Naive B cell (primary cell): ENCODE measurements at places on chromosomes 2 and 18.

DNA sequence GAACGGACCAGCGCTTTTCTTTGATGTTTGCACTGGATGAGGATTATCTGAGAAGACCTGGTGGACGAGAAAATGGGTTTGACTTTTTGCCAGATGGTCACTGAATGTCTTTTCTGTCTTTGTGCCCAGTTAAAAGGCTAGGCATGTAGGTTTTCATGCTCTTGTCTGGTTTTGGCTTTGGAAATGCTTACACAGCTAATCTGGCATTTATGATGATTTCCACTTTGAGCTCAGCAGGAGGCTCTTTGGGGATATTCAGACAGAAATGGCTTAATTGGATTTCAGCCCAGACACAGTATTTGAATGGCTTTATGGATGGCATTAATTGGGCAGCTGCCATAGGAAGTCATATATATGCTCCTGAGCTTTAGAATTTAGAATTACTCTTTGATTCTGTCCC is 59.6 kb downstream of the NCK2 start:
- peak overlapping the region; percentile 95 for H3K27ac ChIP-seq
- peaks cover 16% of the 10 kb centered on the region for H3K36me3 ChIP-seq
- peak overlapping the region; percentile 20 for H3K4me3 ChIP-seq
- peaks cover 90% of the 10 kb centered on the region for H3K4me1 ChIP-seq
- no peaks in the 10 kb centered on the region for H3K27me3 ChIP-seq

DNA sequence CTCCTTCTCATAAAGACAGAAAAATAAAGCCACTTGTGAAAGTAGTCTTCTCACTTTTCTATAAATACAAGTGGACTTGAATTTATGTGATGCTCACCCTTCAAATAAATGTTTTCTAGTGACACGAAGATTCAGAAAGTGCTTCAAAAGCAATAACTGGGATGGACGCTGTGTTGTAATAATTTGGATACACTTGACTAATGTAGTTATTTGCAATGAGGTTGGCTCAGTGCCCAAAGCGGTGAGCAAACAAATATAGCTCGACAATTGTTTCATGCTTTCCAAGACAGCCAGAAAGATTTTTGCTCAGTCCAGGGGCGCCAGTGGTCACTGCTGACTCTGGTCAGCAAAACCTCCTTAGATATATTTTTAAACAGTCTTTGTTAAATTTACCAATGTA is 278.6 kb upstream of the KLHL14 start:
- no peaks in the 10 kb centered on the region for H3K36me3 ChIP-seq
- H3K4me3 ChIP-seq = no peak overlapping the region
- no peak overlapping the region for H3K27ac ChIP-seq
- no peaks in the 10 kb centered on the region for H3K4me1 ChIP-seq
- peaks cover 4% of the 10 kb centered on the region for H3K27me3 ChIP-seq

- H3K36me3 ChIP-seq = no peaks in the 10 kb centered on the region
- H3K4me1 ChIP-seq = no peaks in the 10 kb centered on the region
- no peak overlapping the region for H3K4me3 ChIP-seq
- DNase-seq = no peak
Observed at GRCh38 chr2:231583982-231584381, 8.7 kb upstream of the TEX44 start.

DNA sequence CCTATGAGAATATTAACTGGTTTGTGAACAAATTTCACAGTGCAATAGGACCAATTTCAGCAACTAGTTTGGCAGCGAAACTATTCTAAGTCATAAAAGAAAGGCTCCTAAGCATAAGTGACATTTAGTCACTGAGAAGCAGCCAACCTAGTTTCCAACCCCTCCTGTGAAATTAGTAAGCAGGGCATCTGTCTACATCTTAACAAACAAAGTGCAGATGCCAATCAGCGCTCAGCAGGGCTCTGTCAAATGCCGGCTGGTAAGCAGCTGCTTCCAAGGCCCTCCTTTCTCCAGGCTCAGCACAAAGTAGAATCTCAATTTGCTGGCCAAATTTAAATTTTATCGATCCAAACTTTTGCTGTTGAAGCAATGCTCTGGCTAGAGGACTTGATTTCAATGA is 124.7 kb downstream of the ICOS start:
- no peaks in the 10 kb centered on the region for H3K36me3 ChIP-seq
- DNase-seq = no peak
- no peaks in the 10 kb centered on the region for H3K4me1 ChIP-seq
- peaks cover 23% of the 10 kb centered on the region for H3K27me3 ChIP-seq
- H3K27ac ChIP-seq = no peak overlapping the region

DNA sequence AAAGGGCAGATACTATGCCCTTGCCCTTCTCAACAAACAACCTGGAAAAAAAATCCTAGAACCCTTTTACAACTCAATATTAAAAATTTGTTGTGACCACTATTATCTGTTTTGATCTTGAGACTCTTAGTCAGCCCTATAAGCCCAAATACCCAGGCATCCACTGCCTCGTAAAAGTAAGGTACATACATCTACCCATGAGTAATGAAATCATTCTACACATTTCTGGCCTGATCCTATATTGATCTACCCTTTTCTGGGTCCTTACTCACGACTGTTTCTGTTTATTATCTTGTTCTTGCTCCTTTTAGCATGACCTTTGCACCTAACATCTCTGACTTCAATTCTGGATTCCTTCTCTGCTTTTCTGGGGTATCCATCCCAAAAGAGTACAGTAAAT is 56.8 kb downstream of the SCG2 start:
- H3K27ac ChIP-seq = no peak overlapping the region
- H3K4me3 ChIP-seq = no peak overlapping the region
- no peak for DNase-seq
- H3K27me3 ChIP-seq = peaks cover 10% of the 10 kb centered on the region
- no peaks in the 10 kb centered on the region for H3K36me3 ChIP-seq

DNA sequence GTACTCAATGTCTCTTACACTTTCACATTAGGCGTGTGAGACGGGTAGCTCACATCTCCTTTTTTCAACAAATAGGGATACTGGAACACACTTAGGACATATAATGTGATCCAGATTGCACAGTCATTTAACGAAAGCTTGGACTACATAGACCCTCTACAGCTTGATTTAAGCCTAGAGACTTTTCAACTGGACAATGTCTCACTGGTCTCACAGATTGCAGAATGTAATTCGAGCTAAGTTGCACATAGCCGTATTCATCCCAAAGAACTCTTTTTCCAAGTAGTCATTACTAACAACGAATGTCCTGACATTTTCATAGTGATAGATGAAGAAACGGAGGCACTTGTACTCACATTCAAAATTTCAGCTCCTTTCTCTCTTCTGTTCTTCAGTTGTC is 612.1 kb downstream of the ZEB2 start:
- no peak overlapping the region for H3K4me3 ChIP-seq
- DNase-seq = no peak
- H3K27ac ChIP-seq = no peak overlapping the region
- no peaks in the 10 kb centered on the region for H3K36me3 ChIP-seq

- no peak overlapping the region for H3K4me3 ChIP-seq
- peaks cover 15% of the 10 kb centered on the region for H3K36me3 ChIP-seq
- H3K4me1 ChIP-seq = peaks cover 62% of the 10 kb centered on the region
- H3K27me3 ChIP-seq = no peaks in the 10 kb centered on the region
- peak overlapping the region; percentile 81 for H3K27ac ChIP-seq
- DNase-seq = no peak
Observed at GRCh38 chr2:100073110-100073509, 69.3 kb downstream of the AFF3 start.

DNA sequence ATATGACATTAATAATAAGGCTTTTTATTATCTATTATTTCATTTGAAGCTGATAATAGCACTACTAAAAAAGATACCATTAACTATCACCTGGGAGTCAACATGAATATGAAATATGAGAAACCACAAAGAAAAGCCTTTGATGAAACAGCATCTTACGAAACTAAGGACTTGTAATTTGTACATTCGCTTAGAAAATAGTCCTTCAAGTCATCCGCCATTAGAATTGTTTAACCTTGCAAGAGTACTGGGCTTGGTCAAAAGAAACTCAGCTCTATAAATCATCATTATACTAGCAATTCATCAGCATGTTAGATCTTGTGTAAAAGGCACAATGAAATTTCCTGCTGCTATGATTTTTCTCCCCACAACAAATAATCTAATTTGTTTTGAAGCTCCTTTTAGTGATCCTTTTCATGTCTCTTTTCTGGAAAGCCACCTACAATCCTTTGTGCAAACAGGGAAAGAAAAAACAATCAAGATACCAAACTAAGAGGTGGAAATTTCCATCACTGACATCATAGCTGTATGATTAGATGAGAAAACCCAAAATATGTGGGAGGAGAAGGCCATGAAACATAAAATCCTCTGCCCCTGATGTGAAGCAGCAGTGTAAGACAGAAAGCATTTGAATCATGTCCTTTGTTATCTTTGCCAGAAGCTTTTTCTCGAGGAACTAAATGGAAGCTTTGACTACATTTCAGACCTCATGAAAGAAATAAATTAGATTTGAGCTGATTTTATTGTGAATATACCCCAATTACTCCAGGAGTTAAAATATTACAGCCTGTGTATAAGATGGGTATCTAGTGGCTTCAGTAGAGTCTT is 31.2 kb downstream of the SCN9A start:
- H3K4me1 ChIP-seq = peaks cover 4% of the 10 kb centered on the region
- no peak overlapping the region for H3K4me3 ChIP-seq
- no peak for DNase-seq
- H3K27ac ChIP-seq = no peak overlapping the region

- no peaks in the 10 kb centered on the region for H3K27me3 ChIP-seq
- no peaks in the 10 kb centered on the region for H3K4me1 ChIP-seq
Observed at GRCh38 chr2:77161009-77161408, 361.2 kb downstream of the LRRTM4 start.

DNA sequence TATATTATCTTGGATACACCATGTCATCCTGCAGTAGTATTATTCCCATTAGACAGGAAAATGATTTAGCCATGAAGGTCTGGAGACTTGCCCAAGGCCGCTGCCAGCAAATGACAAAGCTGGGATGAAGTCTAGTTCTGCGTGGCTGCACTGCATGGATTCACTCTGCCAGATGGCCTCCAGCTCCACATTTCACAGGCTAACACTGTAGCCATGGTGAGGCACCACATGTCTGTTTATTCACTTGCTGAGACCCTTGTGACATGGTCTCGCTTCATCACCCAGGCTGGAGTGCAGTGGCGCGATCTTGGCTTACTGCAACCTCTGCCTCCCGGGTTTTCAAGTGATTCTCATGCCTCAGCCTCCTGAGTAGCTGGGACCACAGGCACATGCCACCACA is 31.5 kb upstream of the SCG2 start:
- H3K36me3 ChIP-seq = no peaks in the 10 kb centered on the region
- no peaks in the 10 kb centered on the region for H3K4me1 ChIP-seq
- no peak overlapping the region for H3K4me3 ChIP-seq

DNA sequence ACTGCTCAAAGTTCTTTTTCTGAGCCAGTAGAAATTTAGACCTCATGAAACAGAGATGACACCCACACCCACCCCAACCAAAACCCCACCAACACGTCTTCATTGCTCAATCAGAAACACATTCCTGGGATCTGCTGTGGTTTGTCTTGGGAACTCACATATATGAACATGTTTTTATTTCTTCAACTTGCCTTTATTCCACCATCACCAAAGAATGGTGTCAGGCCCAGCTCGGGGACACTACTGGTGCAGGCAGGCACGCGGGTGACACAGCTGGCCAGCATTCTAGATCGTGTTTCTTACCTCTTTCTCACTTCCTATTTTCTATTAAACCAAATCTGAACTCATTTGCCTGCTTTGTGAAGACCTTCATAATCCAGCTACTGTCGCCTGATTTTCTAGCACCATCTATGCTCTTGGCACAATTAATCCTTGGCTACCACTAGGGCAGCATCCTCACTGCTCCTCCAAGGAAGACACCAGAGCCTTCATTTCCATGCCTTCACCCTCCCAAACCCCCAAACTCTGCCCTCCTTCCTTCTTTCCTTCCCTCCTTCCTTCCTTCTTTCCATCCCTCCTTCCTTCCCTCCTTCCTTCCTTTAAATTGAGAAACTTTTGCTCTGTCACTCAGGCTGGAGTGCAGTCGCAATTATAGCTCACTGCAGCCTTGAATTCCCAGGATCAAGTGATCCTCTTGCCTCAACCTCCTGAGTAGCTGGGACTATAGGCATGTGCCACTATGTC is 157.1 kb downstream of the BCL2 start:
- peaks cover 96% of the 10 kb centered on the region for H3K4me1 ChIP-seq
- no peaks in the 10 kb centered on the region for H3K36me3 ChIP-seq
- peak overlapping the region; percentile 99 for H3K27ac ChIP-seq
- H3K4me3 ChIP-seq = peak overlapping the region; percentile 89
- DNase-seq = peak; percentile 80

GRCh38 chr18:70036771-70037347 is 89.2 kb upstream of the CD226 start:
- peaks cover 27% of the 10 kb centered on the region for H3K36me3 ChIP-seq
- H3K27ac ChIP-seq = no peak overlapping the region
- no peaks in the 10 kb centered on the region for H3K27me3 ChIP-seq
- DNase-seq = peak; percentile 10
- H3K4me1 ChIP-seq = peaks cover 20% of the 10 kb centered on the region

GRCh38 chr2:109247340-109247739 is 118.3 kb downstream of the SH3RF3 start:
- DNase-seq = no peak
- H3K36me3 ChIP-seq = no peaks in the 10 kb centered on the region
- H3K27ac ChIP-seq = peak overlapping the region; percentile 49
- H3K4me1 ChIP-seq = peaks cover 46% of the 10 kb centered on the region
- H3K27me3 ChIP-seq = no peaks in the 10 kb centered on the region

DNA sequence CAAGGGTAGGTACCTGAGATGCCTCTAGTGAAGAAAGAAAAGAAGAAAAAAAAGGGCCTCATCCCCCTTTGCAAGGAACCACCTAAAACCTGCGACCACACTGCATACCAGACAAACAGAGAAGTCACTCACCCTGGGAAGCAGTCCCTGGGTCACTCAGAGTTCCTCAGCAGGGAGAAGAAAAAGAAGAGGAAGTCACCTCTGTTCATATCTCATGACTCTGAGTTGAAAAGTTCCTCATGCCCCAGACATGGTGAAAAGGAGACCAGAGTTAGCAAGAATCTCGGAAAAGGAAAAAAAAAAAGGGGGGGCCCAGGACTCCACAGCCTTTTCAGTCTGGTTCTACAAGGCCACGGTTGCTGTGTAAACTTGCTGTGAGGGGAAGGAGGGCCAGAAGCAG is 478.4 kb upstream of the NRXN1 start:
- no peak overlapping the region for H3K4me3 ChIP-seq
- no peak overlapping the region for H3K27ac ChIP-seq
- no peaks in the 10 kb centered on the region for H3K27me3 ChIP-seq
- no peaks in the 10 kb centered on the region for H3K4me1 ChIP-seq
- H3K36me3 ChIP-seq = no peaks in the 10 kb centered on the region
- DNase-seq = no peak

DNA sequence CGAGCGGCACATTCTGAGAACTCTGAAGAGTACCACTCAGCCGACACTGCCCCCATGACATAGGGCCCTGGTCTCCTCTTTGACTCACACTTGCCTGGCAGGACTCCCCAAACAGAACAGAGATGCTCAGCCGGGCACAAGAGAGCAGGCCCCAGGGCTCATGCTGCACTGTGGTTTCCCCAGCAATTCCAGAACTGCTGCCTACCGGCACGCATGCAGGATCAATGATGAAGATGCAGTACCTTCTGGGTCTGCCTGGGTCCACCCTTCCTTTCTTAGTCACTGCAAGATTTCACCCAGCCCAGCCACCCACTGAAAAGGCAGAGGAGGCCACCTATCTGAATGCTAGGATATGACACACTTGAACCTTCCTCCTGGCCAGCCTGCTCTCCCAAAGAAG is 49.4 kb downstream of the BCL11A start:
- H3K27ac ChIP-seq = peak overlapping the region; percentile 95
- H3K4me3 ChIP-seq = peak overlapping the region; percentile 36
- peaks cover 17% of the 10 kb centered on the region for H3K36me3 ChIP-seq
- H3K27me3 ChIP-seq = no peaks in the 10 kb centered on the region
- no peak for DNase-seq
